ENCODE measurements at places on chromosomes 13 and 19.

- no peak for DNase-seq
These were observed 16.6 kb downstream of the RASA3 start for GRCh38 chr13:114115796-114116195.

DNA sequence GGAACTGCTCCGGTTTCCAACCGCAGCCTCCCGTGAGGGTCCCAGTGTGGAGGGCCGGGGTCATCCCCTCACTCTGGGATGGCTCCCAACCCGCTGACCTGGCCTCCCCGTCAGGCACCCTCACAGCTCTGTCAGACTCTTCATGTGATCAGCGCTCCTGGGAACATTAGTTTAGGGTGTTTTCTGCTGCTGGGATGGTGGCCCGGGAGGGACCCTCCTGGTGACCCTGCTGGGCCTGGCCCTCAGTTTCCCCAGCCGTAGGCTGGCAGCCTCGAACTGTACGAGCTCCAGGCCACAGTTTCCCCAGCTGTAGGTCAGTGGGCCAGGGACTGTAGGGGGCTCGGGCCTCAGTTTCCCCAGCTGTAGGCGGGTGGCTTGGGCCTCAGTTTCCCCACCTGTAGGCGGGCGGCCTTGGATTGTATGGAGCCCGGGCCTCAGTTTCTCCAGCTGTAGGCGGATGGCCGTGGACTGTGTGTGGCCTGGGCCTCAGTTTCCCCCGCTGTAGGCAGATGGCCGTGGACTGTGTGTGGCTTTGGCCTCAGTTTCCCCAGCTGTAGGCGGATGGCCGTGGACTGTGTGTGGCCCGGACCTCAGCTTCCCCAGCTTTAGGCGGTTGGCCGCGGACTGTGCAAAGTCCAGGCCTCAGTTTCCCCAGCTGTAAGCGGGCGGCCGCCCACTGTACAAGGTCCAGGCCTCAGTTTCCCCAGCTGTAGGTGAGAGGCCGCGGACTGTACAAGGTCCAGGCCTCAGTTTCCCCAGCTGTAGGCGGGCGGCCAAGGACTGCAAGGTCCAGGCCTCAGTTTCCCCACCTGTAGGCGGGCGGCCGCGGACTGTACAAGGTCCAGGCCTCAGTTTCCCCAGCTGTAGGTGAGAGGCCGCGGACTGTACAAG lies 1.3 kb upstream of the PTBP1 start:
- DNase-seq = no peak

- DNase-seq = no peak
These were observed at the start of gene LMTK3 for GRCh38 chr19:48511800-48512503. Gene LMTK3 (minus strand): TSS chr19:48511835. CDS start chr19:48511576, 259 bp downstream.

- DNase-seq = no peak
These were observed 9.5 kb downstream of the EGLN2 start for GRCh38 chr19:40808497-40808896.

DNA sequence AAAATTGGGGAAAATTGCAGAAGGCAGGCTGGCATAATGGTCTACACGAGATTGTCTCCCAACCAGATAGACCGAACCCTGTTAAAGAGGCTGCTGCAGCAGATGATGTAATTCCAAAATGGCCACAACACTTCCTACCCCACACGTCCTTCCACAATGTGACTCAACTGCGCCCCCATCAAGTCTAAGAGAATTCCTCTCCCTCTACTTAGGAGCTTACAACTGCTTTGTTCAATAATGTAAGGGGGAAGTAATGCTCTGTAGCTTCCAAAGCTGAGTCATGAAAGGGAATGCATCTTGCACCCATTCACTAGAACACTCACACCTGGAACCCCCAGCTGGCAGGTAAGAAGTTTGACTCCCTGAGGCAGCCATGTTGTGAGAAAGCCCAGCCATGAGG lies 117.8 kb upstream of the IRS2 start:
- no peak for DNase-seq

GRCh38 chr13:36997716-36998427 lies 1.3 kb downstream of the ALG5 start:
- DNase-seq = no peak

- DNase-seq = peak; percentile 7
These were observed 8.0 kb upstream of the NLRP7 start for GRCh38 chr19:54955376-54955775.

DNA sequence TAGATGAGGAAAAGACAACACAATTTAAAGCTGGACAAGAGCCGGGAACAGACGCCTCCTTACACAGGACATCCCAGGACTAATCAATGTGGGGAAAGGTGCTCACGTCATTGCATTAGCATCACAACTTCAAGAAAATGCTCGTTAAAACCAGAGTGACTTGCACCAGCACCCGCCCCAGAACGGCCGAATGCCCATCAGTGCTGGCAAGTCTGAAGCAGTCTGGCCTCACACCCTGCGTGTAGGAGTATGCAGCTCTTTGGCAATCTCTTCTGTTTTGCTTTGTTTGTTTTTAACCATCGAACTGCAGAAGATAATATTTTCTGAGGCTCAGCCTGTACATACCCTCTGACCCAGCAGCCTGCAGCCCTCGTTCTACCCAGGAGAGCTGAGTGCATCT lies 44.8 kb upstream of the LDLR start:
- no peak for DNase-seq

DNA sequence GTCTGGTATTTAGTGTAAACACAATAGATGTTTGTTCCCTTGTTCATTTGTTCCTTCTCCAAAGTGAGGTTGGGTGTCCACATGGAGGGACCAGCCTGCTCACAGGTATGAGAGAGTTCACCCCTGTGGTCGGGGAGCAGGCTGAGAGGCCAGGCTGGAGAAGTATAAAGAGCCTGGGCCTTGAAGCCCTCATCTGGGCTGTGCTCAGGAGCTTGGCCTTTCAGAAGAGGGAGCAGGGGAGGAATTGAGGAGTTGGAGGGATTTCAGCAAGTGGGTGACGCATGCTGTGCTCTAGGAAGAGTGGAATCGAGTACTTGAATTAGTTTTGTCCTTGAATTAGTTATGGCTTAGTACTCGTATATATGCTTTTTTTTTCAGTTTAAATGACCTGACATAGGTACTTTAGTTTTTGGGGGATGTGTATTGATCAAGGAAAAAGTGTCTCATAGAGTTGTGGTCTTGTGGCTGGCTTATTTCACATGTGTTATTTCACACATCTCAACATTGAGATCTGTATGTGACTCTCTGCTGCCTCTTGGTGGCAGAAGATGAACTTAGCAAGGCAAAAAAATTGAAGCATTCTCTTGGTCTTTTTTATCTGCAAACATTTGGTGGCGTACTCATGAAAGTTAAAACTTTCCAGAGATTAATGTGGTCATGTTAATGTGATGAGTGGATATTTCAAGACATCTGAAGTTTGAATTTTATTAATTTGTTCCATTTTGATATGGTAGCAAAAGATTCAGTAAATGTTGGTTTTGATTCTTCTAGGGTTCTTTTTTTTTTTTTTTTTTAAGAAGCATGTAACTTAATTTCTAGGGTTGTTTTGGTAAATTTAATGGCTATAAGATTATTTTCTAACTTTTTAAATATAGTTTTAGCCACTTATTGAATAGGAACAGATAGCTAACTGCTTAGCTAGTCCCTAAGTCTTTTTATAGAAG lies 54.3 kb downstream of the SLAIN1 start:
- DNase-seq = peak; percentile 20

DNA sequence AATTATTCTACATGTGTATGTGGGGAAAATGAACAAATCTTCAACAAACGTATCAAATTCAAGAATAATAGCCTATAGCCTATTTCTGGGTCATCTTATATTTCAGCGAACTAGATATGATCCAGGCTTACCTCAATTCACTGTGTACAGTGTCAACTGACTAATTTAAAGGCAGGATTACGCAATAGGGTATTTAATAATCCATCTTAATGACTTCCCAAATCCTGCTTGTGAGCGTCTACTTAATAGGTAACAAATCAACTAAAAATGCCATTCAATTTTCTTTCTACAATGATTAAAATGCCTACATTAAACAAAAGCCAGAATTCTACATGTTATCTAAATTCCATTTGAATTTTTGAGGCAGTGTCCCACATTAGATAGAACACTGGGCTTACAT lies 67.0 kb downstream of the USP12 start:
- no peak for DNase-seq

DNA sequence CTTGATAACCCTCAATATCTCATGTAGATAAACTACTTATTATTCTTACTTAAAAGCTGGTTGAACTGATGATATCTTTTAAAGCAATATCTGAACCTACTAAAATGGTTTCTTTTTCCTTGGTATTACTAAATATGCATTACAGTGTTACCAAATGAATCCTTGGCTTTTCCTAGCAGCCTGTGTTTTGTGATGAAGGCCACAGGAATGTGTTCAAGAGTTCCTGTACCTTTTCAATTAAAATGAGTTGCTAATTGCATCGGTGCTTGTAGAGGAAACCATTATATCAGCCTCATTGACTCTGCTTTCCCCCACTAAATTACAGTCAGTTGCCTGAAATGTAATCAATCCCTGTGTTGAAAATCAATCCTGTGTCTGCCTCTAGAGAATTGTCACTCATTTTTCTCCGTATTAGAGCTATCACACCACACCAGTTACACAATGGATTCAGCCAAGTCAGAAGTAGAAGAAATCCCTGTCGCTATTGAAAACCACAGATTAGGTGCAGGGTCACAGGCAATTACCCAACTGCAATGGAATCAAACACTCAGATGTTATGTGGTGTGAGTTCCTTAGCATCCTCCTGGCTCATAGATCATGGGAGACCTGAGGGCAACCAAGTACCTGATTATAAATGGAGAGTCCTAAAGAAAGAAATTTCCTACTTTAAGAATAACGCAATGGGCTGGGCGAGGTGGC lies 13.3 kb downstream of the FAM216B start:
- no peak for DNase-seq

- no peak for DNase-seq
These were observed 8.4 kb upstream of the ZNF554 start for GRCh38 chr19:2811221-2811722.

- DNase-seq = no peak
These were observed 416.2 kb downstream of the DIAPH3 start for GRCh38 chr13:59747529-59747928.

- DNase-seq = no peak
These were observed 84.4 kb downstream of the STK24 start for GRCh38 chr13:98492335-98493041.

Measured in stromal cell of bone marrow (primary cell).